ENCODE measurements at places on chromosomes 7 and 10.

GRCh38 chr7:55021053-55021452 lies 2.2 kb downstream of the EGFR start:
- no peak for DNase-seq

DNA sequence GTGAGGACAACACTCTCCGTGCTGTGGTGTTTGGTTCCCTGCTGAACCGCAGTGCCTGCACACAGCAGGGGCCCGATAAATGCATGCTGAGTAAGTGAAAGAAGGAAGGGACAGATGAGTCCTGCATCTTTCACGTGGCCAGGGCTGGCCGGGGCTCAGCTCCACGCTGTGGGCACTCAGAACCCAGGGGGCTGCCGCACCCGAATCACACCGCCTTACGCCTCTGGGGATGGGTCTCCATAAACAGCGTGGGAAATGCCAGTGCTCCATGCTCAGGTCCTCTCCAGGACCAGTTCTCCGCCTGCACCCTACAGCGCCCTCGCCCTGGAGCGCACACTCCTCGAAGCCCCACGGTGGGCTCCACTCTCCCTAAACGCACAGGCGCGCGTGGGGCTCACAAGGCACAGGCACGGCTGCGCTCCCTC lies 38.1 kb downstream of the RASGEF1A start:
- DNase-seq, result no peak

DNA sequence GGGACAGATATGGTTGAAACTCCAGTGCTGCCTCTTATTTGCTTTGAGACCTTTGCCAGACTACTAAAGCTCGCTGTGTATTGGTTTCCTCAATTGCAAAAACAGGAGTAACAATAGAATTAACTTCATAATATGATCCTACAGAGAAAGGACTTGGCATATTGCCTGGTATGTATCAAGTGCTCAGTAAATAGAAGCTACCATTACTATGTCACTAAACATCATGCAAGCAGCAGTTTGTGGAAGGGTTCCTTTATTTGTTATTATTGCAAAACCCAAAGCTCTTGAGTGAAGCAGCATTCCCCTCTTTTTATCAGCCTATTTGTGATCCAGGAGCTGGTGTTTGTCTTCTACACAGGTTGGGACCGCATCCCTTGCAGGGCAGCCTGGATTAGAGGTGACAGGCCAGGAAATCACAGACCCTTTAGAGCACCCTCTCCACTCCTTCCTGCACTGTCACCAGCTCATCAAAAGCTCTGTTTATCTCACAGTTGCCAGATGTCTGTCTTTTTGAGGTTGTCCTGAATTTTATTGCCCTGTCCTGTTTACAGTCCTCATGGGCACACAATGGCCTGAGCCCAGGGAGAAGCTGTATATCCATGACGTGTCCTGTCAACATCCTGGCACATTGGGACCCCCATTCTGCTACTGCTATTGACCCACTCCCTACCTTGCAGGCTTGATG lies 121.5 kb downstream of the SNX10 start:
- DNase-seq, result no peak

GRCh38 chr7:30214651-30215137 lies 69.7 kb upstream of the ZNRF2 start:
- DNase-seq, result no peak

GRCh38 chr7:139820089-139820488 lies 9.0 kb upstream of the TBXAS1 start:
- DNase-seq, result no peak

GRCh38 chr7:157282141-157282801 lies 54.5 kb upstream of the DNAJB6 start:
- DNase-seq, result no peak

GRCh38 chr10:119680050-119680449 lies 28.9 kb downstream of the BAG3 start:
- no peak for DNase-seq

DNA sequence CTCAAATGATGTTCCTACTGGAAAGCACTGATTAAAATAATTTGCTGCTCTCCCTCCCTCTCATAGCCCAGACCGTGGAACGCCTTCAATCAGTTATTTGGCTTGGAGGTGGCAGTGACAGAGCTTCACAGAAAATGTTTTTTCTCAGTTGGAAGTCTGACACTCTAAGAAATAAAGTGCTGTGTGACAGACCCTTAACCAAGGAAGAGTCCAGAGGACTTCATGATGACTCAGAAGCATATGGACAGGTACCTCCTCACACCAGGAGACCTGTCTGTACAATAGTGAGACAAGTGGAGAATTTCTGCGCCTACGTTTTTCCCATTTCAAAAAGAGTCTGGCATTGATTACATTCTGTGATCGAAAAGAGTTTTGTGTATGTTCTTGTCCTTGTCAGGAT lies 295.5 kb downstream of the DOCK4 start:
- no peak for DNase-seq

DNA sequence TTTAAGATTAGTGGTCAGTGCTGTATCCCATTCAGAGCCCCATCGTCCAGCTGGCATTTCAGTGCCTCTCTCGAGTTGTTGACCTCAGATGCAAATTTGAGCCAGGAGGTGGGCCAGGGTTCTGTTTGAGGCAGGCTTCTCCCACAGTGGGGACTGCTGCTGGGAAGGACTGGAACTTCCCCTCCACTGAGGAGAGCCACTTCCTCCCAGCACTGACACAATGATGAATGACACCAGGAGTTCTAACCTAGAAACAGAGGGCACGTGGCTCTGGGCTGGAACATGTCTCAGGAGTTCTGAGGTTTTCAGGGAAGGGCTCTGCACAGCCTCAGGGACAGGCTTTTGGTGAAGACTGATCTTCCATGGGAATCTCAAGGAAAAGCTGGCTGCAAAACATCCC lies 18.3 kb upstream of the BTBD16 start:
- DNase-seq, result no peak

DNA sequence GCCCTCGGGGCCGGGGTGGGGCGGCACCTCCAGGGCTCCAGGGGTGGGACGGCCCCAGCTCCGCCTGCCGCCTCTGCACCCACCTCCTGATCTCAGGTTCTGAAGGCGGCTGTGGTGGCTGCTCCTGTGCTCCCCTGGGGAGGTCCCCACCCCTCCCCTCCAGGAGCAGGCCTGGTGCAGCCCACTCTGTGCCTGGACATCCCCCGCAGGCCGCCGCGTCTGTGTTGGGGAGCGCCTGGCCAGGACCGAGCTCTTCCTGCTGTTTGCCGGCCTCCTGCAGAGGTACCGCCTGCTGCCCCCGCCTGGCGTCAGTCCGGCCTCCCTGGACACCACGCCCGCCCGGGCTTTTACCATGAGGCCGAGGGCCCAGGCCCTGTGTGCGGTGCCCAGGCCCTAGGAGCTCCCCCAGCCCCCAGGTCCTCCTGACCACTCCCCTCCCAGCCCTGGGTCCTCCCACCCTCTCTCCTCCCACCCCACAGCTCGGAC lies 5.5 kb downstream of the CYP2W1 start:
- DNase-seq, result peak; percentile 79

- DNase-seq, result peak; percentile 63
These were observed 1.4 kb downstream of the ZNF282 start for GRCh38 chr7:149196705-149197171.

DNA sequence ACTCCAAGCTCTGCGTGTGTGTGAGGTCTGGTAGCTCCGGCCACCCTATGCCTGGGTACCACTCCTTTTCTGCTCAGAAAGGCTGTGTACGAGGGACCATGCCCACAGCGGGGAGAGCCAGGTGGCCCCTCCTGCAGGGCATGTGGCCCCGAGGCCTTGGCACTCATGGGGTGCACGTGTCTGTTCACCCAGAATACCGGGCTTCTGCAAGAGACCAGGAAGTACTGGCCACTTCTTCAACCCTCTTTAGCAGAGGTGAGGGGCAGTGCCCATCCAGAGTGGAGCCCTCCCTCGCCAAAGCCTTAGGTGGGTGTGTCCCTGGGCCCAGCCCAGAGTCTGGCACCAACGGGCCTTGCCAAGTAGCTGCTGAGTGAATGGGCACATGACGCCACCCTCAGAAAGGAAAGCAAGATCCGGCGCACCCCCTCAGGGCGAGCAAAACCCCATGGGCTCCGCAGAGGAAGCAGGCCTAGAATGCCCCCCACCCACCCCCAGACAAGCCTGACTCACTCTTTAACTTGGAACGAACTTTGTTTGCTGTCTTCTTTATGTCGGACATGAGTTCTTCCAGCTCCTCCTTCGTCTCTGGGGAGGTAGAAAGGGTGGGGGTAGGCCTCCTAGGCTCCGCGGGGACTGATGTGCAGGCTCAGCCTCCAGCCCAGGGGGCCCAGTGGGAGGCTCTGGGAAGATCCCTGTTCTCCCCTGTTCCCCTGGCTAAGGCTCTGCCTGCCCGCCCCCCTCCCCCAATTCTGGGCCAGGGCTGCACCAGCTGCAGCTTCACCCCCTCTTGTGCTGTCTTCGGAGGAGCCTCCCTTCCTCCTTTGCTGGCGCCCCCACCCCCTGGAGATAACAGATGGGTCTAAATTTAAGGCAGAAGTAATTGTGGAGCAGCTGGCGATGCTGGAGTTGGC lies 14.6 kb downstream of the STX1A start:
- DNase-seq, result no peak

GRCh38 chr10:8380833-8381496 lies 326.5 kb downstream of the GATA3 start:
- no peak for DNase-seq

- DNase-seq, result no peak
These were observed 79.0 kb downstream of the PRR15 start for GRCh38 chr7:29642494-29643155.

DNA sequence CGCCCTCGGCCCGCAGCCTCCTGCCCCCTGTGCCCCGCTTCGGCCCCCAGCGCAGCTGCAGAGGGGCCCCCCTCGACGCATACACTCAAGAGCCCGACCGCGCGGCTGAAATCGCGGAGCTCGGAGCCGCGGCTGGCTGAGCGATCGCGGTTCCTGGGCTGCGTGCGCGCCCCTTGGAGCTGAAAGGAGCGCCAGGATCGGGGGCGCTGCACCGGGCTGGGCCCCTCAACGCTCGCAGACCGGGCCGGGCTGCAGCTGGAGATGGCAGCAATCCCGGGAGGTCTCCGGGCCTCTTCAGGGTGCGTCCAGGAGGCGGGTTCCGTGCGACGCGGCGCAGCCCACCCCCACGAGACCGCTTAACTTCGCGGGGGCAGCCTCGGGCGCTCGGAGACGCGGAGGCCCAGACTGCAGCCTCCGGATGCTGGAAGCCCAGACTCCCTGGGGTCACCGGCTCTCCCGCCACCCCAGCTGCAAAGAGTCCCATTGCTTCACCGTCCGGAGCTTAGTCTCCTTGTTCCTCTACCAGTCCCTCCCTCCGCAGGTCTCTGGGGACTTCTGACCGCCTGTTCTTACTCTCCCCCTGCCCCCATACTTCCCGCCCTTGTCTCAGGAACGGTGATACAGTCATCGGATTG lies 73.0 kb upstream of the LRRC4 start:
- DNase-seq, result peak; percentile 71

- DNase-seq, result no peak
These were observed 786 bp downstream of the CUEDC2 start for GRCh38 chr10:102431452-102432124.

GRCh38 chr7:70634610-70635068 lies 497.3 kb upstream of the GALNT17 start:
- no peak for DNase-seq

GRCh38 chr7:3194501-3195141 lies 106.4 kb upstream of the SDK1 start:
- DNase-seq, result no peak

- no peak for DNase-seq
These were observed 58.7 kb downstream of the CLEC2L start for GRCh38 chr7:139582130-139582650.

All from GM20000 (cell line).